Activated naive CD4-positive, alpha-beta T cell treated with anti-CD3 and anti-CD28 coated beads for 36 hours (primary cell): ENCODE measurements at places on chromosomes 1 and 21. TPM values are rescaled to one million over a fixed set of nuclear protein-coding genes. Genes with fewer than 3 reads are reported as not detected.

DNA sequence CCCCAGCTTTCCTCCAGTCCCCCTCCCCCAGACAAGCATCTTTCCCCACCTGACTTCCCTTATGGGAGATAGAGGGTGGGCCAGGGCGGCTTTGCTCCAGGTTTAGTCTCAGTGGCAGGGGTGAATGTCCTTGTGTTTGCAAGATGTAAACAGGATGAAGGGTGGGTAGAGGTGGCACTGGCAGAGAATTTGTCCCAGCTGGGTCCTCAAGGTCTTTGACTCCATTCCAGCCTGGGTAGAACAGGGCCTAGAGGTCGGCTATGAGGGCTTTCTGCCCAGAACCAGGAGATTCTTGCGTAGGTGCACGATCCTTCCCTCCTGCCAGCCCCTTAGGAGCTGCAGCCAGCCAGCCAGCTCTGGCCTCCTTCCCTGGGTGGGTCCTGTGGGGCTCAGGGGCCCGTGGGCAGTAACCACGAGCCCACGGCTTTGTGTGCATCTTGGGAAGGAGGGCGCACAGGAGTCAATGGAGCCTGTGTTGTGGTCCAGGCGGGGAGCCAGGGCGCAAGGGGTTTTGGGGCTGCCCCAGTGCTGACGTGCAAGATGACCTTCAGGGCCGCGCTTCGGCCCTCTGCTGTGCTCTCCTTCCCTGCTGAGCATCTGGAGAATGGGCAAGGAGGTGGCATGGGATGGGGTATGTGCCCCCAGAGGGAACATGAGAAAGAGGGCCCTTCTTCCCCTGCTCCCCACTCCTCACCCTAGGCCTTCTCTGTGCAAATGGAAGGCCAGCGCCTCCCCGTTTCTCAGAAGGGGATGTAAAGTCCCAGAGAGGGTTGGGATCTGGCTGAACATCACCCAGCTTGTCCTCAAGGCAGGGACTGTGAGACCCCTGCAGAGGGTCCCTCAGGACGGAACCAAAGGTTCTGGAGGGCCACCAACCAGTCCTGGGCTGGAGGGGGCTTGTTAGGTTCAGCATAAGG, 15.7 kb downstream of the POU3F1 start:
- H3K4me3 ChIP-seq, result no peak overlapping the region
- peaks cover 7% of the 10 kb centered on the region for H3K36me3 ChIP-seq
- peak overlapping the region; percentile 81 for H3K27ac ChIP-seq
- H3K4me1 ChIP-seq, result peaks cover 53% of the 10 kb centered on the region
- no peaks in the 10 kb centered on the region for H3K27me3 ChIP-seq
- no peak for DNase-seq

DNA sequence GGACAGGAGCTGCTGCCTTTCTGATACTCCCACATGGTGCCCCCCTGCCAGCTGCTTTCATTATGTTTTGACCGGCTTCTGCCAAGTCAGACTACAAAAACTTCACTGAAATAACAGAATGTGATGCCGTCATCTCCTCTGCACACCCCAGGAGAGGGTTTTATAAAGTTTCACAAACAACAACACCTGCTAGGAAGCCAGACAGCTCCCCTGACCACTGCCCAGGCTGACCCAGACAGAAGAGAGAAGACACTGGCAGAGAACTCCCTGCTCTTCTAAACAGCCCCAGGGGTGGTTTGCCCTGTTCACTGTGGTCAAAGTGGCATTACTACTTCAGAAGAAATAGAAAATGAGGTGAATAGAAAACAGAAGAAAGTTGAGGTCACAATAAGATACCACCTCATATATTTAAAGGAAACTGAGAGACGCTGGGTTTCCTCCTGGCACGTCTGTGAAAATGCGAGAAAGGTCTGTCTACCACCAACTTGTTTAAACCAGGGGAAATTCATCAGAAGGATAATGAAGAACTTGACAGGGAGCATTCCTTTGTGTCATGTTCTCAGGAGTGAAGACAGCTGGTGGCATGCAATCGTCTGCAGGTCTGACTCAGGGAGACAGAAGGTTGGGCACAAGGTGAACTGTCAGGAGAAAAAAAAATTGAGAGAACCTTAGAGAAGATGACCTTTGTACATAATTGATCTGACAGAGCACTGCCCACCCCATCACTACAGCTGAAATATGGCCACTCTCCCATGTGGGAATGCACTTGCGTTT, 119.0 kb upstream of the NFIA start:
- H3K36me3 ChIP-seq, result peaks cover 11% of the 10 kb centered on the region
- H3K27ac ChIP-seq, result no peak overlapping the region
- no peak overlapping the region for H3K4me3 ChIP-seq
- DNase-seq, result no peak
- peaks cover 8% of the 10 kb centered on the region for H3K27me3 ChIP-seq

- H3K27ac ChIP-seq, result peak overlapping the region; percentile 10
- no peak overlapping the region for H3K4me3 ChIP-seq
- no peaks in the 10 kb centered on the region for H3K27me3 ChIP-seq
- peaks cover 29% of the 10 kb centered on the region for H3K4me1 ChIP-seq
- peak; percentile 48 for DNase-seq
These were observed 67.7 kb upstream of the RCC1 start for GRCh38 chr1:28437924-28438699.

Gene RIPPLY3
- total RNA-seq, result not detected

Gene TAL1
- total RNA-seq, result not detected

DNA sequence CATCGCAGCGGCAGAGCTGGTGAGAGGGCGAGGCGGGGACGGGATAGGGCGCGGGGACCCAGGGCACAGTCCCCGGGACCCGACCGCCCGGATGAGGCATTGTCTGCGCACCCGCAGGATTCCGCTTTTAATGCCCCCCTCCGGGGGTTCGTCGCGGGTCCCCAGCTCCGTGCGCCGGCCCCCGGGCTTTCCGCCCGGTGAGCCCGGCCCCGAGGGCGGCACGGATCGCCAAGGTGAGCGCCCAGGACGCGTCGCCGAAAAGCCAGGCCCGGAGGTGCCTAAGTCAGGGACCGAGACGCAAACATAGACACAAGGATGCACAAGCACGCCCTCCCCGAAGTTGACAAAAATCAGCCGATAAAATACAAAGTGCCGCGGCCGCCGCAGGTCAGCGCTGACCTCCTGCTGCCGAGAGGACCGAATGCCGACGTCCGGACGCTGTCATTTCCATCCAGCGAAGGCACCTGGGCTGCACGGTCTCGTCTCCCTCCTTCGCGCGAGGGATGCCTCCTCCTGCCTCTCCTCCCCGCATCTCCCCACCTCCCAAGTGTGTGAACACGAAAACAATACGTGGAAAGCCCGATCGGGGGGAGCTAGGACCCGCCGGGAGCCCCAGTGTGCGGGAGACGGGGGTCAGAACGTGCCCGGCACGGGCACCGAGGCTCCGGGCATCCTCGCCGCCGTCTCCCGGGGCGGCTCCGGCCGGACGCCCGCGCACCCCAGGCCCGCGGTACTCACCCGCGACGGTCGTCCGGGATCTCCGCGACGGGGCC, 101.1 kb upstream of the SOD1 start:
- H3K27me3 ChIP-seq, result peaks cover 23% of the 10 kb centered on the region
- DNase-seq, result peak; percentile 56
- H3K36me3 ChIP-seq, result peaks cover 4% of the 10 kb centered on the region
- H3K4me1 ChIP-seq, result peaks cover 44% of the 10 kb centered on the region
